ENCODE measurements at places on chromosomes 6 and 20.

GRCh38 chr6:82909551-82909950, 156.1 kb downstream of the UBE3D start:
- DNase-seq = no peak

GRCh38 chr6:148629181-148629580, 117.6 kb upstream of the UST start:
- DNase-seq = no peak

DNA sequence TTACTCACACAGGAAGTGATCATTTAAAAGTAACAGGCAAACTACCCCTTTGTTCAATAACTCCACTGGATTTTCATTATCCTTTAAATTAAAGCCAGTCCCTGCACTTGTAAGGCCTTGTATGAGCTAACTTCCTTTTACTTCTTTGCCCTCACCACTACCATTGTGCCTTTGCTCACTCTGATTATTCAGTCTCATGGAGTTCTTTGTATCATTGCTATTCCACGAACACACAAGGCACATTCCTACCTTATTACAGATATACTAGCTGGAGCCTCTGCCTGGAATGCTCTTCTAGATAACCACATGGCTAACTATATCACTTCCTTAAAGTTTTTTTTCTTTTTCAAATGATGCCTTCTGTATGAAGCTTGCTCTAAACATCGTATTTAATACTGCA, 748.6 kb upstream of the HS3ST5 start:
- DNase-seq = no peak

- no peak for DNase-seq
These were observed 247.2 kb downstream of the TTLL2 start for GRCh38 chr6:167572106-167572505.

DNA sequence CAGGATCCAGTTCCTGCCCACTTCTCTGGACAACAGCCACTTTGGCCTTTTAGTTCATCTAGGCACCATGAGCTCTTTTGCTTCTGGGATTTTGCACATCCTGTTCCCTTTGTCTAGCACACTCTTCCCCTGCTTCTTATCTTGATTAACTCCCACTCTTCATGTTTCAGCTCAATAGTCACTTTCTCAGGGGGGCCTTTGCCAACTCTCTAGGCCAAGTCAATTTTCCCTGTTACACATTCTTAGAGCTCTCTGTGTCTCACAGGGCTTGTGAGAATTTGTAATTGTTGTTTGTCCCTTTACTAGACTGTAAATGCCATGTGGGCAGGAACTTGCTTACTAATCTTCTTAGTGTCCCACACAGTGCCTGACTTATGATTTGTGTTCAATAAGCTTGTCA, 58.1 kb upstream of the EPB41L1 start:
- no peak for DNase-seq

- DNase-seq = no peak
These were observed 27.9 kb downstream of the FOXO3 start for GRCh38 chr6:108588586-108588985.

DNA sequence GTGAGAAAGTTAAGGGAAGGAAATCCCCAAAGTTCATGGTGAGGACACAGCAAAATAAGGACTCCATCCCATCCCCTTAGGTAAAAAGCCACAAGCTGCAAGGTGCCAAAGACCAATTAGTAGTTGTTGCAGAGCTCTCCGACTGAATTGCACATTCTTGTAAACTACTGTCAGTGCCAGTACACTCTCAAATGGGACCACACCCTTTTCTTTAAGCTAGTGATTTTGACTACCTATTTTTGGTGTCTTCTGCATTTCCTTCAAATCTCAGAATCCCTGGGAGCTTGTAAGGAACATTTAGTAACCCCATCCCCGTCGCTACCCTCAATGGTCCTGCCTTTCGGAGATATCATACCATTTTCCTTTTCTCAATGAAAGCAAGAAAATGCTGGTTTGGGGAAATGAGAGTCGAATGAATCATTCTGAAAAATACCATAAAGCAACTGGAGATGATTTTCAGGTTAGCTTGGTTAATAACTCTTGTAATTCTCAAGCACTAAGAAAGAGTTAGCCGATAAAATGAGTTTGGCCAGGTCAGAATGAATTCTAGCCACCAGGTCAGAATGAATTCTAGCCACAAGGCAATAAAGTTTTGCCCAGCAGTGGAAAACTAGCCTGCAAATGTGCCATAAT, 5.2 kb upstream of the HMGN3 start:
- no peak for DNase-seq

GRCh38 chr6:143000811-143001210, 55.8 kb upstream of the HIVEP2 start:
- no peak for DNase-seq

DNA sequence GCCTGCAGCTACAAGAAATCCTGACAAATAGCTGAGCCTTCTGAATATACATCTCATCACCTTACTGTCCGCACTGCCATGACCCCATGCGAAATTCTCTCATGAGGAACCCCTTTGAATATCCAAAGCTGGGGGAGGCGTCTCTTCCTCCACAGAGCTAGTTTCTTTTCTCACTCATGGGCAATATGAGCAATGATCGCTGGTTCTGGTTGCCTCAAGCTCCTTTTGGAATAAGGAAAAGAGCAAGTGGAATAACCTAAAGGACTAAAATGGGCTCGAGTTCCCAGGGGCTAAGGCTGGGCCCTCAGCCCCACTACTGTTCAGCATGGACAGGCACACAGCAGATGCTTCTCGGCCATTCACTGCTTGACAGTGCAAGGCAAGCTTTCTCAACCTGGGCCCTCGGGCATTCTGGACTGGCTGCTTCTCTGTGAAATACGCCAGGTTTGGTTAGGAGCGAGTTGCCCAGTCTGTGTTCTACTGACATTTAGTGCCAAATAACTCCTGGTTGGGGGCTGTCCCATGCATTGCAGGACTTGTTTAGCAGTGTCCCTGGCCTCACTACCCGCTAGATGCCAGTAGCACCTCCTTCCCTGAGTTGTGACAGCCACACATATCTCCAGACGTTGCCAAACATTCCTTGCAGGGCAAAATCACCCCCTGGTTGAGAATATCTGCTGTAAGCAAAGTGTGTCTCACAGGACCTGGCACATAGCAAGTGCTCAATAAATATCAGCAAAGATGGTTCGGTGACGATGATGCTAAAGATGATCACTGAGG, 156.8 kb downstream of the CEBPB start:
- no peak for DNase-seq

DNA sequence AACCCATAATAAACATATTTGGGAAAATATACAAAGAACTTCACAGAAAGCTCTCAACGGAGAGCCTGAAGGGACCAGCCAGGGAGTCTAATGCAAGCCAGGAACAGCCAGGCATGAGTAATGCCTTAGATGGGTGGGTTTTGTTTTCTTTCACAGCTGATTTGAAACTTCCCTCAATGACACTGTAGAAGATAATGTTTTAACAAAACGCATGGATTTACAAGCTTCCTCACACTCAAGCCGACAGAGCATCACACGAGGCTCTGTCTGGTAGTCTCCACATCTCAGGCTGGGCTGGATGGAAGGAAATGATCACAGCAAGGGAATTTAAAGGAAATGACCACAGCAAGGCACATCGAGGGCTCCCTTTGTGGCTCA, 113.9 kb downstream of the GMPR start:
- DNase-seq = no peak

DNA sequence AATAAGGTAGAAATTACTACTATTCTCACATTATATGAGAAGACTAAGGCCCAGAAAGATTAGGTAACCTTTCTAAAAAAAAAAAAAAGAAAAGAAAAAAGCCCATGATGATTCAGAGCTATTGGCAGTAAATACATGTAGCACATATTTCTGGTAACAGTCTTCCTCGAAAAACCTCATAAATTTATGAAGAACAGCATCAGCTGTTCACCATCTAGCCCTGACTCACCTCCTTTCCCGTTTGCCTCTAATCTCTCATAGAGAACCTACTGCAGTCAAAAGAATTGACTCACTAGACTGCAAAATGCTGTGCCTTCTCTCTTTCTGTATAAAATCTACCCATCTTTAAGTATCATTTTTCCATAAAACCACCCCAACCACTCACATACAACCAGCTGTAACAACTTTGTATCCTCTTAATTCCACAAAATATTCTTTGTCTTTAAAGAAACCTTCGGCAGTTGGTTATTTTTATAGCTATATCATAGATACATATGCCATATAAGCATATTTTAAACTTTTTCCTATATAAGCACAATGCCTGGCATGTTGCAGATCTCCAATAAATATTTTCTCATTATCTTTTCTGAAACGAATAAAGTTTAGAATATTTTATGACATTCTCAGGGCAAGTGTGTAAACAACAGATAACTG, 152.7 kb upstream of the ENPP5 start:
- no peak for DNase-seq

DNA sequence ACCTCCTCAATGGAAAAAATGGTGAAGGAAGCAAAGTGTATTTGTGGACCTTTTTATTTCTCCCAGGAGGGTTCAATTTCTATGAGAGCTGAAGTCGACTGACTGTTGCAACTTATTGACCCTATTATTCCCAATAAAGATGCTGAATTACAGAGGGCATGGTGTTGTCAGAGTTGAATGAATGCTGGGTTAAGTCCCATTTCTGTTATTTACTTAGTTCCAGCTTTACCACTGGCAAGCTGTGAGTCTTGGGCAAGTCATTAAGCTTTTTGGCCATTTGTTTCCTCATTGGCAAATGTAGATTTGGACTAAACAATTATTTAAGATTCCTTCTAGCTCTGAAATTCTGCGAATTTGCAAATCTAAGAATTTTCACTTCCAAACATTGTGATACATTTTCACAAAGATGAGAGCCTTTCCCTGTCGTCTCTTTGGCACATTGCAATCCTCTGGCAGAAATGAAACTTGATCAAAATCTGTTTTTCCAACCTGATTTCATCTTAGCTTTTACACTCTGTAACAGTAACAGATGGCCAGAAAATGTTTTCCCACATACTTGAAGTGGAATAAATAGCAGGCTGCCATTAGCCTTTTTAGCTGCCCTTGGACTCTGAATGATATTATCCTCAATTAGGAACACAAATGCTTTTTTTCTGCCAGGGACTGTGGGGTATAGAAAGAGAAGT, 21.3 kb downstream of the BLTP3A start:
- no peak for DNase-seq

- DNase-seq = no peak
These were observed 193.7 kb downstream of the TFAP2A start for GRCh38 chr6:10221178-10221577.

DNA sequence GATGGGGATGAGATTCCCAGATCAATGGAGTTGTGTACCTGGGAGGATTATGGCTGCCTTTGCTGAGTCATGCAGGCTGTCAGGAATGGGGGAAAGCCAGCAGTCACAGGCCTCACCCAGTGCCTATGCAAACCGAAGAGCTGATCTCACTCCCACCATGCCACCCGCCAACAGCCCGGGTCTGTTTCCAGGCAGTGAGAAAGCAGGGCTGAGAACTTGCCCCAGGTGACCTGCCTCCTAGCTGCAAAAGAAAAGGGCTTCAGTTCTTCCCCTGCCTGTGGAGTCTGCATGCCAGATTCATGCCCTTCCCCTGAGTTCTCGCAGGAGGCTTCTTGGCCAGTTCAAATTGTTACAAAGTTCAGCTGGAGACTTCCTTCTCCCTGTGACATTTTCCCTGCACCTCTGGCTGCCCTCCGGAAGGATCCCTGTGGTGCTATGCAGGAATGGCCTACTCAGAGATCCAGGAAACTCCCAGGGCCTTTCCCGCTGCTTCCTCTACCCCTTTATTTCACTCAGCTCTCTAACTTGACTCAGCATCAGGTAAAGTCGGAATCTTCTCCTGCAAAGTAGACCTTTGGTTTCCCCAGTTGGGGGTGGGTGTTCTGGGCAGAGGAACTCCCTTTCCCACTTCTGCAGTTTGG, 71.5 kb upstream of the B3GAT2 start:
- DNase-seq = no peak

DNA sequence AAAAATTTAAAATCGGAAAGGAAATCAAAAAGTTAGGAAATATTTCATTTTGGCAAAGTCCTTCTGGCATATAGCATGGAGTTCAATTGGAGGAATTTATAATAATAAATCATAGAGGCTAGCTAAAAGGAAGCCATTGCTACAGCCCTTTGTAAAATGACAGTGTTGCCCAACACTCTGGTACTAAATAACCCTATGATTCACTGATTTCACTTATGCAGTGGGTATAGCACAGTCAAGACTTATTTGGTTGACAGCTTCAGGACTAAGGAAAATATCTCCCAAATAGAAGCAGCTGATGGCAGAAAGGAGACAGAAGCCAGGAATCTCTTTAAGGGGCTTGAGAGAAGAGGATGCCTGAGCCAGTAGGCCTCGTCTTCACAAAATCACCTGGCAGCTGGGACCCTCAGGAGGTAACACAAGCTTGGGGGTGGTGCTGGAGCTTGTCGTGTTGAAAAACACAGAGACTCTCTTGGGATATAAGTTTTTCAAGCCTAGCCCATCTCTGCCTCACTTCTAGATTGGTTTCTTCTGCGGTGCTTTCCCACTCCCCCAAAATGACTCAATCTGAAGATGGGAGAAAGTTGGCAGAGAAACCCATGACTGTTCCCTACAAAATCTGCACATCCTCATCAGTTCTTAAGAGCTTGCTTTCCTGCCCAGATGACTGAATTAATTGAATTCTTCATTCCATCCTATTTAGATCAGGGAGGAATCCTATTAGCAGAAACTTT, 38.4 kb upstream of the EYA4 start:
- DNase-seq = no peak

- no peak for DNase-seq
These were observed 150.5 kb upstream of the MYLIP start for GRCh38 chr6:15978426-15978825.

DNA sequence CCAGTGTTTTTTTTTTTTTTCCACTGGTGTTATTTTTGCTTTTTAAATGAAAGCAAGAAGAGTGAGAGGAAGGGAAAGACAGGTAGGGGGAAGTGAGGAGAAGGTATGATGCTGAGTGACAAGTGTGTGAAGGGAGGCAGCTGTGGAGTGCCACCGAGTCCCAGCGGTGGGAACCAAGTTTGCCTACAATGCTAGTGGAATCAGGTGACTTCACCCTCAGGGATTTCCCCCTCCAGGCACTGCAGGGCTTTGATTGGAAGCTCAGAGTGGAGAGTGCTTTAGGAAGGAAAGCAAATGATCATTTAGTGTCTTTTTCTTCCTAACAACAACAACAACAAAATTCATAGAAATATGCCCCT, 120.5 kb upstream of the ENPP5 start:
- no peak for DNase-seq

- no peak for DNase-seq
These were observed 91.9 kb downstream of the LMBRD1 start for GRCh38 chr6:69704916-69705315.

GRCh38 chr6:63465750-63466149, 106.5 kb upstream of the LOC128125822 start:
- no peak for DNase-seq

Data from stimulated activated CD8-positive, alpha-beta memory T cell treated with anti-CD3 and anti-CD28 coated beads, Interleukin-7, amount 100 ng/mL, for 1 hour (primary cell).